Naive thymus-derived CD8-positive, alpha-beta T cell (primary cell): ENCODE measurements at places on chromosomes 6 and 20.

- DNase-seq, result no peak
These were observed 76.7 kb downstream of the PSMB1 start for GRCh38 chr6:170476360-170476759.

DNA sequence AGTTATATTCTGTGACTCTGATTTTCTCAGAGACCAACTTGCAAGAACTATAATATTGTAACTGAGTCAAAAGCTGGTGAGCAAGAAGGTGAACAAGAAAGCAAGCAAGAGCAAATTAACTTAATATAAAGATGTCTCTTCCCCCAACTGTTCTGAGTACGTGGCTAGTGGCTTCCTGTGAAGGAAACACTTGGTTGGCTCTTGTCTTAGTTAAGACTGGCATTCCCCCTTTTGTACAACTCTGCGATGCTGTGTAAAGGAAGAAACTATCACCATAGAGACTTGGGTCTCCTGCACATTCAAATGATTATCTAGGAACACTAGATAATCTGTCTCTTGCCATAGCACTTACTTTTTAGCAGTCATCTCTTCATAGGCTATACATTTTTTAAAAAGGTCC lies 47.3 kb upstream of the TNFAIP3 start:
- peak; percentile 53 for DNase-seq

- no peak for DNase-seq
These were observed 89.6 kb downstream of the HDGFL1 start for GRCh38 chr6:22658934-22659333.

- DNase-seq, result no peak
These were observed 69.7 kb upstream of the SYNCRIP start for GRCh38 chr6:85712346-85712745.

- no peak for DNase-seq
These were observed 17.8 kb downstream of the STX16 start for GRCh38 chr20:58668901-58669286.

- DNase-seq, result no peak
These were observed 105.0 kb upstream of the LAMP5 start for GRCh38 chr20:9409352-9409751.

GRCh38 chr6:46323312-46323965 lies 152.7 kb upstream of the ENPP5 start:
- DNase-seq, result no peak

DNA sequence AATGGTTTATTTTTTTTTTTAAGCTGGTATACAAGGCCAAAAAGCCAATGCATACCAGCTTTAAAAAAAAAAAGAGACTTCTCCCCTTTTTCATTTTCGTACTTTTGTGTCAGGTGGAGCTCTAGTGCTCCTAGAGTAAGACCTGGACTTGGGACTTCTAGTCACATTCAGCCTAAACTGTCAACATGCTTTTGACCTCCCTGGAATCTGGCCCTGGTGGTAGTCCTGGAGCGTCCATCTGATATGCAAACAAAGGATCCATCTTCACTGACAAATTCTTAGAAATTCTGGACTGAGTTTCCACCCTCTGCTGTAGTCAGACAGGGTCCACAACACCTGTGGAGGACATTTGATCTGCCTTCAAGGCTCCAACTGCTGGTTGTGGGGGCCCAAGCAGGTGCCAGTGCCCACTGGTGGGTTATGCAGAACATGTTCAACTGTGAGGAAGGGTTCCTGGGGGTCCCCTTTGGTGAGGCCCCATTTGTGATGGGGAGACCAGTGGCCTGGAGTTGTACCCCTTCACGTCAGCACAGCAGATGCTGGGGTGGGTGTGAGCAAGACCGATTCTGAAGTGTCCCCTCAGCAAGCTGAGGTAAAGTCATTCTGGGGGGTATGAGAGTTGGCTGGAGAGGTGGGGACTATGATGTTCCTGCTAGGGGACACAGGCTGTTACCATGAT lies 12.6 kb upstream of the PCMTD2 start:
- no peak for DNase-seq

DNA sequence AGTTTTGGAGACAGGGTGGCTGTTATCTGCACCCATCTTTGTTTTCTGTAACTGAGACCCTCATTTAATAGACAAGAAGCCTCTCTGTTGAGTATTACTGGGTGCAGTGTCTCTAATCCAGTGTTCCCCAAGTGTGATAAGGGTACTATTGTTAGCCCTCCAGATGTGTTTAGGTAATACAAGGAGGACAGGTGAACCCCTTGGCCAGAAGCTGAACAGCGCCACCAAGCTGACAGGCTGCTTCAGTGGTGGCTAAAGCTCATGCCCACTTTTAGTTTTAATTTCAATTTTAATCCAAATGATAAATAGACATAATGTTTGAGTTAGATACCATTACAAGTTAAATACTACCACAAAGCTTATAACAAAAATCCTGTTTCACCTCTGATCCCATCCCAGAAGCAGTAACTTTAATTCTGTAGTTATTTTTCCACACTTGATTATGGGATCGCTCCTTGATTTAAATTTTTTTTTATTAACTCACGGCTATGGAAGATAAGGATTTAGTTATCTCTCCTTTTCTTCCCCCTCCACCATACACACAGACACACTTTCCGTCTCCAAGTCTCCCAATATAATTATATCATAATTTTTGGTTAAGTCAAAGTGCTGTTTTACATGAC lies 8.4 kb upstream of the STK35 start:
- peak; percentile 9 for DNase-seq

- DNase-seq, result no peak
These were observed 117.4 kb upstream of the PRDM1 start for GRCh38 chr6:105968603-105969333.

GRCh38 chr20:37673444-37673843 lies 20.4 kb upstream of the CTNNBL1 start:
- no peak for DNase-seq

DNA sequence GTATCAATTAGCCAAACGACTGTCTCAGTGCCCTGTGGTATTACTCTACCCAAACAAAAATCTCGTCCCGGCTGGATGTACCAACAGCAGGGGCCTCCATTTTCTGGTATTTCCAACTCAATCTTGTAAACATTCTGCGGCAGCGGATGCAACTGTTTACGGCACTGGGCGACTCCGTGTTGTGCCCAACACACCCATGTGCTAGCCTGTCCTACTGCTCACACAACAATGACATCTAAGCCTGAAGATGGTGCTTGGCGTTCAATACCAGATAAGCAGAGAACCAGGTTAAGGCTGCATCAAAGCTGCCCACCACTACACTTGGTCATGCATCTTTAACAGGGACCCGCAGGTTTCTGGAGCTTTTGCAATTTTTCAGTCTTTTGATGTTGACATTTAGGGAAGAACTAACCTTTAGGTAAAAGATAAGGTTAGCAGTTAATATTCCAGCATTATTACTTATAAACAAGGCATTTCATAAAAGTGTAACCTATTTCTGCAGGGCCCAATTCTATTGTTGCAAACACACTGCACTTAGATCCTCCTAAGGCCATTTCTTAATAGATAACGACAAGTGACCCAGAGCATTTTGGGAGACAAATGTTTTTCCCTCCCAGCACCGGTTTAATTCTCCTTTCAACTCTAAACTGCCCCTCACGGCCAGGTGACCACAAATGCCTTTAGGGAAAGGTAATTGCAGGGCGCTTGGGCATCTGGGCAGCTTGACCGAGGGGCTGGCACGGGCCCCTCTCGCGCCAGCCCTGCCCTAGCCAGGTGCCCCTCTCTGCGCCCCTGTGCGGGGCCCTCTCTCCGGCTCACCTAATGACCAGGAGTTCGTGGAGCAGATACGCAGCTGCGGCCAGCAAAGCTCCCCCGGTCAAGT lies 945 bp downstream of the FAXC start:
- DNase-seq, result no peak

GRCh38 chr6:138805016-138805765 lies 9.3 kb downstream of the ECT2L start:
- no peak for DNase-seq

- no peak for DNase-seq
These were observed 24.4 kb upstream of the EDN1 start for GRCh38 chr6:12265791-12266190.

DNA sequence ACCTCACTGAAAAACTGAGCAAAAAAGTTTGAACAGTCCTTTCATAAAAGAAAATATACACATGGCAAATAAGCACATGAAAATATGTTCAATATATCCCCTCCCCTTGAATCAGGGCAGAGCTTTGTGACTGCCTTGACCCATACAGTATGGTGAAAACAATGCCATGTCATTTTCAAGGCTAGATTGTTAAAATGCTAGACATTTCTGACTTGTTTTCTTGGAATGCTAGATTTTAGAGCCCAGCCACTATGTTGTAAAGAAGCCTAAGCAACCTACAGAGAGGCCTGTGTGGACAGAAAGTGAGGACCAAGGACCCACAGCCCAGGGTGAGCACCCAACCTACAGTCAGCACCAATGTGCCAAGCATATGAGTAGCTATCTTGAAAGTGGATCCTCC lies 17.1 kb upstream of the ASF1A start:
- no peak for DNase-seq

- no peak for DNase-seq
These were observed 311.9 kb upstream of the CITED2 start for GRCh38 chr6:139686308-139686707.

DNA sequence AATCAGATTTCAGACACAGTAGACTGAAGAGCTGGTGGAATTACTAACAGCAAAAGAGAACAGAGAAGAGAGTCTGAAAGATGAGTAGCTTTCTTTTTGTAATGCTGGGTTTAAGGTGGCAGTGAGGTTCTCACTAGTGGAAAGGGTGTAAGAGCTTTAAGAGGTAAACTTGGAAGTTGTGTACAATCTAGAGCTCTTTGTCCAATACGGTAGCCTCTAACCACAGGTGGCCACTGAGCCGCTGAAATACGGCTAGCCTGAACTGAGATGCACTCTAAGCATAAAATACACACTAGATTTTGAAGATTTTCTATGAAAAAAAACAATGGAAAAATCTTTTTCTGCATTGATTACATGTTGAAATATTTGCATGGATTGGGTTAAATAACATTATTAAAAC lies 4.0 kb downstream of the ELOVL2 start:
- DNase-seq, result no peak

GRCh38 chr6:137975188-137975940 lies 108.3 kb downstream of the TNFAIP3 start:
- no peak for DNase-seq

DNA sequence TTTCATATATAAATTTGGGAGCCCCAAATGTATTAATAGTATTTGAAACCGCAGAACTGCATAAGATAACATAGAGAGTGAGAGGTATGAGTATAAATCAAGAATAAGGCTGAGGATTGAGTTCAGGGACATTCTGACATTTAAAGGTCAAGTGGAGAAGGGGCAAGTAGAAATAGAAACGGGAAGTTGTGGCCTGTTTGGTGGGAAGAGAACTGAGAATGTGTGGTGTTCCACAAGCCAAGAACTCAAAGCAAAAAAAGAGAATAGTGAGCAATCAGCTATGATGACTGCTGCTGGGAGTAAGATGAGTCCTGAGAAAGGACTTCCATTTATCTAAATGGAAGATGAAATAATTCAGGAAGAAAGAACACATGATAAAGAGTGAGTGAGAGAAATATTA lies 418.4 kb downstream of the CD109 start:
- no peak for DNase-seq

DNA sequence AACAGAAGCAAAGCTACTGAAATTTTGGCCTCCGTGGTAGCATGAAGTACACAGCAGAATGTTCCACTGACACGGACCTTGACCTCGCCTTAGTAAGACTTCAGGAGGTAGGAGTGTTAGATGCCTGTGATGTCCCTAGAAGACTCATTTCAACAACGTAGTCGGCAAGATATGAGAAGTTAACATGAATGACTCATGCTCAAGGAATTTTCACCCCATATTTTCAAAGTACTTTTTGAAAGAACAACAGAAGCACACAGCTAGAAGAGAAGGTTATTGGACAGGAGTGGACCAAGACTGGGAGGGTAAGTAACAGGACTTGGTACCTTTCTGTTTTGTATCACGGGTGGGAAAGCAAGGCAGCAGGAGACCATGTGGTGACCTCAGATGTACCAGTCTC lies 78.0 kb downstream of the DZANK1 start:
- DNase-seq, result no peak

GRCh38 chr20:58965270-58966064 lies 15.6 kb upstream of the NELFCD start:
- no peak for DNase-seq
